ENCODE measurements at places on chromosomes 5 and 9. TPM values are rescaled to one million over a fixed set of nuclear protein-coding genes. Genes with fewer than 3 reads are reported as not detected.

The PAEP gene
- not detected for total RNA-seq

The TTC33 gene
- 19.3 TPM for total RNA-seq

DNA sequence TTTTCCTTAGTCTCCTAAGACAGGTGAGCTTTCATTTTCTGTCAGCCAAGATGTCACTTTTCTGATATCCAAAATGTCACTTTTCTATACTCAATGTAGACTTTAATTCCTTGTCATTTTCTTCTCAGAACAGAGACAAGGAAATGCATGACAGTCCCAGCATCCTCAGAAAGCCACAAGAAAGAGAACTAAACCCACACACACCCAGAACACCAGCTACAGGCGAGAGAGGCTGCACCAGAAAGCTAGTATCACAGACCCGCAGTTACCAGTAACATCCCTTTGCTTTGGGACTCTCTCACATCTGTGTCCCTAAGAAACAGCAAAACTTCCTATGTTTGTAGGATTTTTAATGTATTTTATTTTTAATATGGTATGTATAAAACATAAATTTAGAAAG is 17.1 kb downstream of the TRMO start:
- DNase-seq, result no peak
- no peaks in the 10 kb centered on the region for H3K27me3 ChIP-seq
- H3K36me3 ChIP-seq, result peaks cover 15% of the 10 kb centered on the region
- no peak overlapping the region for H3K4me3 ChIP-seq
- H3K27ac ChIP-seq, result no peak overlapping the region

DNA sequence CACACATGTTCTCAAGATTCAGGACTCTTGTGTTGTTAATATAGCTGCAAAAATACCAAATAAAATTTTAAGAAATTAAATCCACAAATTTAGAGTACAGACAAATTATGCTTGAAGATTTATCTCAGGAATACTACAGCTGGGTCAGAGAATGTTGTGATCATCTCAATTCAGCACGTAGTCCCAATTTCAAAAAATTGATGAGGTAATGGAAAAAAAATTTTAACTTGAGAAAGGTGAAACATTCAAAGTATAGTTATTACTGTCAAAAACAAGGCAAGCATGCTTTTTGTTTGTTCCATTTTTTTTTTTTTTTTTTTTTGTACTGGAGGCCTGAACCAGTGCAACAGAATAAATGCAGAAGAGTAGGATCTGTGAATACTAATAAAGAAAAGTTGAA is 29.4 kb downstream of the ICE1 start:
- H3K36me3 ChIP-seq, result peaks cover 93% of the 10 kb centered on the region
- H3K4me3 ChIP-seq, result no peak overlapping the region
- no peaks in the 10 kb centered on the region for H3K4me1 ChIP-seq
- DNase-seq, result no peak
- no peak overlapping the region for H3K27ac ChIP-seq
- H3K27me3 ChIP-seq, result no peaks in the 10 kb centered on the region
